Mucosa of descending colon (tissue), 3 donors: ENCODE measurements at places on chromosomes 5 and 9.

- no peak for DNase-seq
Measured at GRCh38 chr5:174511714-174512253, 212.6 kb upstream of the MSX2 start.

GRCh38 chr5:76999451-76999850 is 30.8 kb upstream of the AGGF1 start:
- DNase-seq: no peak

- DNase-seq: no peak
Measured at GRCh38 chr5:58708456-58708855, 125.6 kb downstream of the RAB3C start.

DNA sequence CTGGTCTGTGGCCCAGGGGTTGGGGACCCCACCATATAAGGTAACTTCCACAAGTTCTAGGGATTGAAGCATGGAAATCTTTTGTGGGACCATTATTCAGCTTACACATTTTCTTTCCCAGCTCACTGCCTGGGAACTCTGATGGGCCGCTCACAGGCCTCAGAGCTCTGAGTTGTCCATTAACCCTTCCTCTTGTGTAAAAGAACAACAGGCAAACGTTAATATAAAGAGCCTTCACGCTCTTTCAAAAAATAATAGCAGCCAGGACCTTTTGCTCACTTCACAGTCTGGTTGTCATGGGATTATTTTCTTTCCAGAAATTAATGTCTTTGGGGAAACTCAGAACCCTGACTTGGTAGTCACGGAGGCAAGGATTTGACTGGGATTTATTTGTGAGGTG is 443.3 kb downstream of the AGTPBP1 start:
- no peak for DNase-seq

DNA sequence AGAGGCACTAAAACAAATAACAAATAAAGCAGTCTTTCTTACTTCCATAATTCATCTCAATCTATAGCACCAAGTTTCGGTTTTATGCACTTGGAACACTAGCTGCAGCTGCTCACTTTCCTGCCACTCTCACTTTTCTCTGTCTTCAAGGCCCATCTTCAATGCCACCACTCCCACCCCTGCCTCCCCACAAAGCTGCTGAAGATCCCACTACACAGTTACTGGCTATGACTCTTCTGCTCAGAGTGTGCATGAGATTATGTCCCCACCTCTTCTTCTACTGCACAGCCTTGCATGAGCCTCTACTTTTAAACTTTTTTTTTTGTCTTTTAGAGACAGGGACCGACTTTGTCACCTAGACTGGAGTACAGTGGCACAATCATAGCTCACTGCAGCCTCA is 77.4 kb downstream of the SAXO1 start:
- no peak for DNase-seq

GRCh38 chr5:178941361-178941760 is 363 bp downstream of the ZNF454 start:
- peak; percentile 33 for DNase-seq

DNA sequence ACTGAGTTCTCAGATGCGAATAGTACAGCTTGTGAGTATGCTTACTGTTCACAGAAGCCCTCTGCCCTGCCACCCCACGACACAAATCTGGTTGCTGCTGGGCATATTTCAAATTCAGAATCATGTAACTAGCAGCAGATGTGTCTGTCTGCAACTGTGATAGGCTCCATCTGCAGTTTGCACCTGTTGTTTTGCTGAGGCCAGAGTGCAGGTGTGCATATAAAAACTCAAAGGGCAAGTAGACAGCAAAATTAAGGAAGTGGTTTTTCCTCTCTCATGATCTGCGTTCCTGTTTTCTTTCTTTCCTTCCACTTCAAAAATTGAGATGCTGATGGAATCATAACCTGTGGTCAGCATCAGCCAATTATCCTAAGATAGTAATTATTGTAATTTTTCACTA is 1000.5 kb downstream of the PTPRD start:
- DNase-seq: no peak

- no peak for DNase-seq
Measured at GRCh38 chr5:40381676-40382363, 297.9 kb upstream of the PTGER4 start.

DNA sequence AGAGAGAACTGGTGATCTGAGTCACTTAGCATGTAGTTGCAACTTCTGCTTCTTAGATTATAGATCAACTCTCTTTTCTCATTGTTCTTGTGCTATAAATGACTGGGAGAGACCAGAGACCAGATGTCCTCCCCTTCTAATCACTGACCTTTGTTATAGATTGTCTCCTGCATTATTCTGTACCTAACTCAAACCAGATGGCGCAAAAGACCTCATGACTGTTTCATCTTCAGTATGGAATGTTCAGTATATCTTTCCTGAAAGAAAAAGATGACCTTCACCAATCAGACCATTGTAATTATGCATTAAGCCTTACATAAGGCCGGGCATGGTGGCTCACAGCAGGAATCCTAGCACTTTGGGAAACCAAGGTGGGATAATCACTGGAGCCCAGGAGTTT is 30.5 kb upstream of the ADAM19 start:
- no peak for DNase-seq

- no peak for DNase-seq
Measured at GRCh38 chr5:160079753-160080152, 39.5 kb downstream of the PWWP2A start.

DNA sequence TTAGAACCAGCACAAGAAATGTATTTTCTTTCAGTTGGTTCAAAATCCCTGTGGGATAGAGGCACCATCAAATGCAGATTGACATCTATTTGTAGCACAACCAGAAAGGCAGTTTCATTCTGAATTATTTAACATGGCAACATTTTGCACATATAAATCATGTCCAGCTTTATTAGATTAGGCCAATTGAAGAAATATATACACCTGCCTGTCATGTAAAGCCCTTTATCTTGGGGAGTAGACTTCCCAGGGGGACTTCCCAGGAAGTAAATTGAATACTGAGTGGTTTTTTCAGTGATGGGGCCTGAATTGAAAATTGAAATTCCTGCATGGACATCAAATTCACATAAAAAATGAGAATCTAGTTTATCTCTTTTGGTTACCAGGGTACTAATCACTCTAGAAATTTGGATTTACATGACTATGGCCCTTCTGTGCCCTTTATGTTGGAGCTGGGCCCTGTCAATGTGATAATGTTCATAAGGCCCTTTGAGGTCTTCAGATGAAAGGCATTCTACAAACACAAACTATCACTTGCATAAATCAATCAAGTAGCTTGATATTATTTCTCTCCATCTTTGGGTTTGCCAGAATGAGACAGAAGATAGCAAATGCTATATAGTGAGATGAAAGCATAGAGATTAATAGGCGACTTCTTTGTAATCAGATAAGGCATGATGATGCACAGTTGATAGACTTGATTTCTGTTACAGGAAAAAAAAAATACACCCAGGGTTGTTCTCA is 26.2 kb upstream of the ZNF608 start:
- DNase-seq: no peak

GRCh38 chr5:59097712-59098111 is 514.8 kb downstream of the RAB3C start:
- DNase-seq: no peak

GRCh38 chr5:150112201-150113046 is 26.1 kb upstream of the CSF1R start:
- DNase-seq: no peak

DNA sequence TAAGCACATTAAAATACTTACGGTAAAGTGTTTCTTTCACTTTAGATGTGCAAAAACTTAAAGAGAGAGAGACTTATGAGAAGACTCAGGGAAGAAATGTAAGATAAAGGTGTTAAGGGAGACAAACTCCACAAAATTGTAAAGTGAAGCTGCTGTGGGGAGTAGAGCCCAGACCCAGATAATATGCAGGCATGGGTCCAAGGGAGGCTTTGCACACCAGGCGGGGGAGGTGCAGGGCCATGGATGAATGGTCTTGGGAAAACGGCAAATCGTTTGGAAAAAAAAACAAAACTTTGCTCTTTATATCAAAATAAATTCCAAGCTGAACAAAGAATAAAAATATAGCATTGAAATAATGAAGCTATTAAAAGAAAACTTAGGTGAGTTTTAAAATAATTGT is 9.1 kb downstream of the SYK start:
- DNase-seq: no peak

- DNase-seq: peak; percentile 59
Measured at GRCh38 chr5:141412854-141413539, at the start of gene PCDHGA10. PCDHGA10 (plus strand) TSS chr5:141412987; CDS start chr5:141413176, 189 bp downstream.

DNA sequence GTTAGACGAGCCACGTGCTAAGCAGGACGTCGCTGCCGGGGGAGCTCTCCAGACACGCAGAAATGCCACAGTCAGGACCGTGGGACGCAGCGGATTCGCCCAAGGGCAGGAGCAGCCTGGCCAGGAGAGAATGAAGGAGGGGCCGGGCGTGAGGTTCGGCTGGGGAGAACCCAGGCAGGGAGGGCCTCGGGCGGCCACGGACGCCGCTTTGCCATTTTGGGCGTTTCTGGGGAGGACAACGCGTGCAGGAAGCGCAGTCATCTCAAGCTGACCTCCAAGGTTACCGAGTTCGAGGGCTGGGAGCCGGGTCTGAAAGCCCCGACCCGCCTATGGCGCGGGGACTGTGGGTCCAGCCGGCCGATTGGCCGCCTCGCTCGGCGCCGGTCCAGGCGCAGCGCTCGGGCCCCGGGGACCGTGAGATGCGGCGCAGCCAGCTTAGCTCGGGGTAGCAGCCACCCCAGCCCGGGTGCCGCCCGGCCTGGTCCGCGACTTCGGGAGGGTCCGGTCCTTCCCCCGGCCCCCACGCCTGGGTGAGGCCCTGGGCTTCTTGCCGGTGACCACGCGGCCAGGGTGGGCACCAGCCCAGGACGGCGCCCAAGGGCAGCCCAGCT is 760 bp upstream of the MAN1B1 start:
- peak; percentile 77 for DNase-seq

GRCh38 chr9:116141864-116142561 is 11.6 kb upstream of the PAPPA start:
- no peak for DNase-seq

- DNase-seq: no peak
Measured at GRCh38 chr5:135534609-135535419, 950 bp downstream of the NEUROG1 start.

DNA sequence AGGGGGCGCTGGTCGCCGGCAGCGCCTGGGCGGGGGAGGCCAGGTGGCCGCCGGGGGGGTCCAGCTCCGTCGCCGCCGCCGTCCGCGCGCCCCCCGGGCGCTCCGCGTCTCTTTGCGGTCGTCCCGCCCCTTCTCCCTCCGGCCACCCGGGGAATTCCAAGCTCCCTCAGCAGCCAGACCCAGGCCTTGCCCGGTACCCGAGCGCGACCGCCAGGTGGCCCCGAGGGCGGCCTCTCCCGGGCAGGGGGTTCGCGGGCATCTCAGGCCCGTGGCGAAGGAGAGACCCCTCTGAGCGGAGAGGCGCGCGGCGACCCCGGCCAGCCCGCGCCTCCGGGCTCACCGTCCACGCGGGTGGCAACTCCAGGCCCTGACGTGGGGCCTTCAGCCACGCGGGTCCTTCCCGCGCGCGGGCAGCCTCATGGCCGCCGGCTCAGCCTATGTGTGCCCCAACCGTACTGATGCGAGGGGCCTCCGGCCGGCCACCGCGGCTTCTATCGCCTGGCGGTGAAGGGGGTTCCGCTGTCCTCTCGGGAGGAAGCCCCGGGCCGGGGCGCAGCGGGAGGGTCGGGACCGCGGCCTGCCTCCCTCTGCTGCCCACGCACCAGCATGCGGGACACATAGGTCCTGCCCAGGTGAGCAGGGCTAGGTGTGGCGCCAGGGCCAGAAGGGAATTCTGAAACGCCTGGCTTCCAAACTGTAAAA is 529 bp upstream of the NRARP start:
- DNase-seq: peak; percentile 81

GRCh38 chr9:100465761-100466160 is 7.2 kb upstream of the TMEFF1 start:
- no peak for DNase-seq

DNA sequence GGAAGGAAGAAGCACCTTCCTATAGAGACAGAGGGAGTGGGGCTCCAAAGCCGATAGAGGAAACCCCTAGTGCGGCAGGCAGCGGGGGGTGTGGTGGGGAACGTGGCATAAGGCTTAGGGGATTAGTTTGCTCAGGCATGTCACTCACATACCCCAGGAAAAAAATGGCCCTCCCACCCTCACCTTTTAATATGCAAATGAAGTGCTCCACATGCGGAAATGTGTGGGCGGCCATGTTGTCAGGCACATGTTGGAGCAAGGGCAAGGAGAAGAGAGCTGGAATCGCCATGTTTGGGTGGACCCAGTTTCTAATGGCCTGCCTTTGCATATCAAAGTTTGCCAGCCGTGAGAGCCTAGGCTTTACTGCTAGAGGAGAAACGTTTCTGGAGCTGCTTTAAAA is 758.8 kb downstream of the NR2F1-AS1 start:
- no peak for DNase-seq

- DNase-seq: no peak
Measured at GRCh38 chr5:97243353-97243752, 60.3 kb upstream of the RIOK2 start.

- DNase-seq: no peak
Measured at GRCh38 chr9:72193478-72193881, 44.2 kb downstream of the GDA start.

GRCh38 chr5:18216729-18217128 is 582.5 kb downstream of the TAF11L14 start:
- no peak for DNase-seq

GRCh38 chr9:131090025-131090787 is 6.1 kb upstream of the AIF1L start:
- DNase-seq: no peak

DNA sequence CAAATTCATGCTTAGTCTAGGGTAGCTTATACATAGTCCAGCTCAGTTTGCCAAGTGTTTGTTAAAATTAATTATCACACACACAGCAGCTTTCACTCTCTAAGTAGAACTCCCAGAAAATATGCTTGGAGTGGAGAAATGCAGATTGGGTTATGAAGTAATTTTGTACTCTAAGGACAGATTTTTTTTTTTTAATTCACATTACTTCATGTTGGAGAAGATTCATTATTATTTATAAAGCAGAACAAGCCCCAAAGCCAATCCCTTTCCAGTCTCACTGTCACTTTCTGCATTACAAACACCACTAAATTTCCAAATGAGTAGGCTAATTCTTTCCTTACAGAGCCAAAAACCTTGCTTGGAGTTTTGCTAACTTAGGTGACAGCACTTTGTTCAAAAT is 11.7 kb upstream of the C9orf72 start:
- no peak for DNase-seq

DNA sequence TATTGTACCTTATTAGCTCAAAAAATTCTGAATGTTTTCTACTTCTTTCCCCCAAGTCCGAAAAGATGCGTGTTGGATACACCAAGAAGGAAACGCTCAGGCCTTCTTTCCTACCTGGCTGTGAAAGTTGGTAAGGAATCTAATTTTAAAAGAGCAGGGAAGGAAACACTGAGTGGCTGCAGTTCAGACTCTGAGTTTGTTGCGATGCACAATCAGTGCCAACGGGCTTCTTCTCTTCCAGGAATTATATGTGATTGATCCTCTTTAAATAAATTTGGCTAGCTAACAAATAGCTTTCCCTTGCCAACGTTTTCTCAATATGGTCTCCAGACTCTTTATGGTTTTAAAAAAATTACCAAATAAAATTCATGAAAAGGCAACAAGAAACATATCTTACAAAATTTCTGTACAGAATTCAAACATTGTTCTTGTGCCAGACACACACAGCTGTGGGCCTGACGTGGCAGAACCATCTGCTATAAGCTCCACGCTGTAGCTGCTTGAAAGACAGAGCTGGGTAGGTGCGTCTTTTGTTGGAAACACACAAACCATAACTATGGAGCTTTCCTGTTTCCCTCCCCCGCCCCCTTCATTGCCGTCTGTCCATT is 493.1 kb downstream of the ZNF608 start:
- DNase-seq: no peak

GRCh38 chr9:90943341-90943740 is 141.7 kb downstream of the SYK start:
- DNase-seq: no peak
